Erythroblast (primary cell): ENCODE measurements at places on chromosomes 5 and 9.

- no peak for DNase-seq
Measured at GRCh38 chr5:1430121-1430795, 15.0 kb downstream of the SLC6A3 start.

- DNase-seq = no peak
Measured at GRCh38 chr5:151196556-151197290, 27.2 kb downstream of the CCDC69 start.

DNA sequence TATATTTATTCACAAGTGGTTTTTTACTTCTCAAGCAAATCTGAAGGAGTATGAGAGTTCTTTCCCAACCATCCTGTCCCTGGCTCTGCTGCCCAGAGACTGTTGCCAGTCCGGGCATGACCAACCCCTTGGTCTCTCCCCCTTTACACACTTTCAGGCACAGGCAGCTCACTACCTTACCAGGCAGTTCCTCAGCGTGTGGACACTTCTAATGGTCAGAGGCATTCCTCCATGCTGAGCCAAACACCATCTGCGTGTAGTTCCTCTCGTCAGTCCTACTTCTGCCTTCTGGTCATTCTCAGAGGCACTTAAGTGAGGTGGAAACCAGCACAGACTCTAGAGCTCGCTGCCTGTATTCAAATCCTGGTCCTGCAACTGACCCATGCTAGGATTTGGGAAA is 56.1 kb downstream of the TSTD2 start:
- DNase-seq = no peak

DNA sequence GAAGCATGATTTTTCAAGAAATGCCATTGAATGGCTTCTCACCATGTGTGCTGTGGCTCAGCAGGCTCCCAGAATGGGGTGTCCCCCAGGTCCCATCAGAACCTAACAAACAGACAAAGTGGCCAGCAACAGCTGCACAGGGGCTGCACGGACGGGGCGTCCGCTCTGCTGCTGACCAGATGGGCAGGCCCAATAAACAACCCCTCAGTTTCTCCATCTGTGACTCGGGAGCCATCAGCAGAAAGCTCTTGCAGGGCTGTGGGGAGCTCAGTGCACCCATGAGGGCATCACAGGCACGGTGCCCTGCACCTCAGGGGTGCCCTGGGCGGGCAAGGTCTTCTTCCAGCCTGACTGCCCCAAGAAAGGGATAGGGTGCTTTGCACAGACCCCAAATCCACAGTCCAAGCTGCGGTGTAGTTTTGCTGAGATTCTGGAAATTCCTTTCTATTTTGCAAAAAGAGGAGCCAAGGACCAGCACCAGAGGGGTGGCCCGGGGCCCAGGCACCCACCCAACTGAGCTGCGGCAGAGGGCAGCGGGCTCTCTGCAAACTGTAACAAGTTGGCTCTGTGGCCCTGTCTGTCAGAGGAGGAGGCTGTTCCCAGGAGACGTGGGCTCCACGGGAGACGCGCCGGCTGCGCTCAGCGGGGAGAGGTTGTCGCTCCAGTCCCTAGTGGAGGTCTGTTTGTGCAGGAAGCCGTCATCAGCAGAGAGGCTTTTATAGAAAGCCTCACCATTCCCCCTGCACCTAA is 138.7 kb upstream of the PPP1R26 start:
- no peak for DNase-seq
